HCT116 (cell line): ENCODE measurements at places on chromosomes 7 and 10.

- no peak for DNase-seq
Observed at GRCh38 chr10:127073666-127074065, 122.7 kb downstream of the INSYN2A start.

DNA sequence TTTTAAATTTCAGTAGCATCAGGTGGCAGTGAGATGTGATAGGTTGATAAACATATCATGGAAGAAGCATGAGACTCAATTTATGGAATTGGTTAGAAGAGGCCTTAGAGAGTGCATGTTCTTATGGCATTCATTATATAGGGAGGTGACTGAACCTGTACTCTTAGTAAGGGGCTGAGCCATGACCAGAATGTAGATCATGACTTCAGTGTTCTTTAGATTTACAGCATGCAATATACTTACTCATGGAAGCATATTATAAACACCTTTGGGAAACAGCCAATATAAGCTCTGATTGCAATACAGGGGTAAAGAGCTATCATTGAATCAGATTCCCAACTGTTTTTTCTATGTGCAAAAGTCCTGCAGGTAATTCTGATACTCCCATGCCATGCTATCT, 50.2 kb downstream of the NT5C3A start:
- DNase-seq = no peak

DNA sequence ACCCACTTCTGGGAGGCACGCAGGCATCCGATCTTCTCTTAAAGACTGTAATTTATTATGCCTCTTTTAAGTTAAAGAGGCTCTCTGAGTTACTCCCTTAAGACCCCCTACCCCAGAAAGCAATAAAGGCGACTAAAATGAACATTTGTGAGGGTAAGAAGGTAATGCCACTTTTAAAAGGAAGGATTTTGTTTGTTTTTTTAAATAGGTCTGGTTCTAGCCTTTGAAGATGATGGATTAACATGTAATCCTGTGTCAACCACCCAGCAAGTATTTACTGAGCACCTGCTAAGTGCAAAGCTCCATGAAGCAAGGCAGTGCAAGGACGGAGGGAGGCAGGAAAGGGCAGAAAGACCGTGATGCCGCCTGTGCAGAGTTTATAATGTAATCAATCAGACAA, 26.1 kb downstream of the SH3PXD2A start:
- no peak for DNase-seq

- no peak for DNase-seq
Observed at GRCh38 chr10:71835671-71836595, 15.1 kb downstream of the PSAP start.

DNA sequence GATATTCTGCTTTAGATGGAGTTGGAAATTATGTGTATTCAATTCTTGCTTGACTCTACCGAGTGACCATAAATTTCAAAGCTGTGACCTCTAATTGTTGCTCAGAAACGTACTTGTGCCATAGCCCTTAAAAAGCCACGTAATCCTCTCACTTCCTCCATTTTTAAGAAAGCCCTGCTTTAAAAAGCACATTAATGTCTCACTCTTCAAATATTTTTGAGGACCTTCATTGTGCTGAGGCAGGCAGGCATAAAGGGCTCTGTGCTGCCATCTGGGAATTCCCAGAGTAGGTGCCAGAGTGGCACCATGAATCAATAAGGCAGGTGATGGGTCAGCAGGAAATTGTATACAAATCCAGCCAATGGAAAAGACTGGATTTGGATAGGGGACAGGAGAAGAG, 97.7 kb upstream of the FAM204A start:
- no peak for DNase-seq

DNA sequence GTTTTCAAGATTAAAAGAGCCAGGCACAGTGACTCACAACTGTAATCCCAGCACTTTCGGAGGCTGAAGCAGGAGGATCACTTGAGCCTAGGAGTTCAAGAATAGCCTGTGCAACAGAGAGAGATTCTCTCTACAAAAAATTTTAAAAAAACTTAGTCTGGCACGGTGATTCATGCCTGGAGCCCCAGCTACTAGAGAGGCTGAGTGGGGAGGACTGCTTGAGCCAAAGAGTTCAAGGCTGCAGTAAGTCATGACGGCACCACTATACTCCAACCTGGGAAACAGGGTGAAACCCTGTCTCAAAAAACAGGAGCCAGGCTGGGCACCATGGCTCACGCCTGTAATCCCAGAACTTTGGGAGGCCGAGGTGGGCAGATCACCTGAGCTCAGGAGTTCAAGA, 86.6 kb upstream of the KCTD7 start:
- no peak for DNase-seq
